Activated CD4-positive, alpha-beta T cell treated with anti-CD3 and anti-CD28 coated beads for 48 hours (primary cell): ENCODE measurements at places on chromosomes 4 and X.

DNA sequence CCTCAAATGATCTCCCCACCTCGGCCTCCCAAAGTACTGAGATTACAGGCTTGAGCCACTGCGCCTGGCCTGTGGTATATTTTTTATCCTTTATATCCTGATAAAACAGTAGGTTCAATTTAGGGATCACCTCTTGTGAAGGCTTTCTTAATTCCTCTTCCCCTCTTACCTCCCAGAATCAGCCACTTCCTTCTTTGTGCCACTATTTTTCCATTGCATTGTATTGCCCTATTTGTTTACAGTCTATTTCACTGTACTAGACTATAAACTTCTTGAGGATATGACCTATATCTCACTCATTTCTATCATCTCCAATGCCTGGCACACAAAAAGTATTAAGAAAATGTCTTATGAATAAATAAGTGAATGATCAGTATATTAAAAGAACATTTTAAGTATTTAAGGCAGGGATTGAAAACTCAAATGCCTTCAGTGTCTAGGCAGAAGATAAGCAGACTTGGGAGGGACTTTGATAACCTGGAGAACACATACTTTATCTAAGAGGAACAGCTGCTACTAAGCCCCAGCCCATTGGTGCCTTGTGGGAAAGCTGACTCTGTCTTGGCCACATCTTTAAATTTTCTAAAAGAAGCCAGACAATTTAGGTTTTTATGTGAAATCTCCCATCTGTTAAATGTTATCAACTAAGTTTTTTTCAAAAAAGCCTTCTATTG lies 82.3 kb upstream of the OGT start:
- DNase-seq = no peak

DNA sequence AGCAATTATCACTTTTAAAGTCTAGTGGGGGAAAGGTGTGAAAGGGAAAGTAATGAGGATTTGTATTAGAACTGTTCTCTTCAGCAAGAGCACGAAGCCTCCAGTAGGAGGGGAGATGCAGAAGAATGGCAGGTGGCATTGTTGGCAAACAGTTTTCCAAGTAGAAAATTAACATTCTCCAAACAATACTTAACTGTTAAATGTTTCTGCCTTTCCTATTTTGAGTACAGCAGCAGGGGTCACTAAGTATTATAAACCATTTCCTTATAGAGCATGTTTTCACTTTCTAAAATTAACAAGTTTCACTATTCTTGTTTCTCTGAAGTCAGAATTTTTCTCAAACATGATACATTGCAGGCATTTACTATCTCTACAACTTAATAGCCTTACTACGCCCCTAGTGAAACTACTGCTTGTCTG lies 58.7 kb downstream of the LEF1 start:
- DNase-seq = no peak

- no peak for DNase-seq
Measured at GRCh38 chr4:185500035-185500434, 28.5 kb upstream of the CCDC110 start.

GRCh38 chr4:25949173-25949748 lies 35.2 kb downstream of the SMIM20 start:
- DNase-seq = no peak
